Stimulated activated CD4-positive, alpha-beta T cell treated with anti-CD3 and anti-CD28 coated beads, TNF-alpha, amount 100 ng/mL, for 4 hours (primary cell): ENCODE measurements at places on chromosomes 5 and 9.

DNA sequence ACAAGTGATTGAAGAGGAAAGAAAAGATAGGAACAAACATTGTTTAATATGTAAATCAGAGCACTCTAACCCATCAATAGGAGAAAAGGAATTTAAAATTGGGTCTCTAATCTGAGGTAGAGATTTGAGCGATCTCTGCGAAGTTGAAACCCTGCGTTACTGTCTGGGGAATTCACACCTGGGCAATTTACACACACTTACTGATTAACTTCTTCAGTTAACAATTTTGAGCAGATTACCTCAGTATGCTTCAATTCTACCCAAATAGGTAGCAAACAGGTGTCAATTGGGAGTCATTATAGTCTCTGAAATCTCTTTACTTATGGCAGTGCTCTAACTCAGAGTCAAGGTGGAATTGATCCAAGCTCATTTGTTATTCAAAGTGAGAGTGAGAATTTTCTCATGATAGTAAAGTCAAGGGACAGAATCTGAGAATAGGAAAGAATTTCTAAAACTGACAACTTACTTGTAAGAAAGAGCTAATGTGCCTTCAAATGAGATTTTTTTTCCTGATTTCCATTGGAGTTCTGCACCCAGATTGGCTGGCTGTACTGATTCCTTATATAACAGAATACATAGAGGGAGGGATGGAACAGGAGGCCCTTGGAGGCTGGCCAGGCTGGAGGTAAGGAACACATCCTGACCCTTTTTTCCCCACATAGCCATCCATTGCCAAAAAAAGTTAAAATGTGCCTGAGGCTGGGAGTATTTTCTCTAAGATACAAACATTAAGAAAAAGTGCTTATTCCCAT lies 27.1 kb upstream of the IFNA14 start:
- DNase-seq = no peak

GRCh38 chr5:128572051-128572929 lies 34.2 kb upstream of the FBN2 start:
- DNase-seq = no peak

- no peak for DNase-seq
These were observed 310.6 kb downstream of the DIRAS2 start for GRCh38 chr9:90331826-90332575.

GRCh38 chr9:132415181-132415580 lies 5.2 kb downstream of the CFAP77 start:
- DNase-seq = no peak

GRCh38 chr9:70065572-70065971 lies 21.9 kb downstream of the MAMDC2 start:
- DNase-seq = no peak

DNA sequence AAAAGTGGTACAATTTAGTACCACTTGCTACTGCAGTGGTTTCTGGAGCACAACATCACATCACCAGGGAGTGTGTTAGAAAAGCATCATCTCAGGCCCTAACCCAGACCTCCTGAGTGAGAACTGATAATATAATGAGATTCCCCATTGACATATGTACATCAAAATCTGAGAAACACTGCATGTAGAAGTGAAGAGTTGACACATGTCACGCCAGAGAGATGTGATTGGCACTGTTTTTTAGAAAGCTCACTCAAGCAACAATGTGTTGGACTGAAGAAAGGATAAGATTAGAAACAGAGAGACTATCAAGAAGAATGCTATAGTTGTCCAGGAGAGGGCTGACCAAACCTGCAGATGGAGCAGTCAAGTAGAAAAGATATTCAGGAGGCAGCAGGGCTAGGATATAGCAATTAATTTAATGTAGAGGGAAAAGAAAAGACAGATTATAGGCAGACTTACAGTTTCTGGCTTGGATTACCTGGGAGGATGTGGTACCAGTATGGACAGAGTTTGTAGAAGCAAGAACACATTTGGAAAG lies 324.4 kb upstream of the ADAMTSL1 start:
- no peak for DNase-seq

DNA sequence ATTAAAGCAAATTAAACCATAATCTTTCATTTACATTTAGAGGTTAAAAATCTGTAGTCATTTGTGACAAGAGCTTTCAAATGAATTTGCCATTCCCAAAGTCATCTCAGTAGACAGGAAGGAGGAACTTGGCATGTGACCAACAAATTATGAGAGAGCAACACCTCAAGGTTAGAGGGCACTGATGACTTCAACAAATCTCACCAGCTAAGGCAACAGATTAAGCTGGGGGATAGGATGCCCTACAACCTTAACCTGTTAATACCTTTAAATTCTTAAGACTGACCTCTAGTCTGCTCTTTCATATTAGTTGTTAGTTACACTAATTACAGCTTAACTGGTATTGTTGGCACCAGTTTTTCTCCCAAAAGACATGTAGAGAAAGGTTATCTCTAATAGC lies 18.4 kb downstream of the POU5F2 start:
- no peak for DNase-seq

DNA sequence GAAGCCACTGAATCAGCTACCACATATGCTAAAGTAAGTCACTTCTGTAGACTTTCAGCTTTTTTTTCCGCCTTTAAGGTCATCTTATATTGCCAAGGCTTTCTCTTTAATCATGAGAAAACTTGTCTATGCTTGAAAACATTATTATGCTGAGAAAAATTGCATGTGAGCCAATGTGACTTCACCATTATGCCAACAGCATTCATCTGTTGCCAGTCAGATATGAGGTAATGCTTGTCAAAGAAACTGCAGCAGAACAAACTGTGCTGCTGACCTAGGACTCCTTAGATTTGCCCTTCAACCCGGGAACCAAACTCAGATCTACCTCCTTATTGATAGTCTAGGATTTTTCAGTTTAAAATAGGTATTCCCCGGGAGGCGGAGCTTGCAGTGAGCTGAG lies 34.3 kb downstream of the SLC44A1 start:
- no peak for DNase-seq

- DNase-seq = no peak
These were observed 61.3 kb downstream of the DROSHA start for GRCh38 chr5:31470608-31471007.

- no peak for DNase-seq
These were observed 19.6 kb downstream of the PPARGC1B start for GRCh38 chr5:149749481-149750365.

- no peak for DNase-seq
These were observed 42.7 kb downstream of the CYLC2 start for GRCh38 chr9:103037508-103038477.

- DNase-seq = no peak
These were observed 311.2 kb downstream of the KCTD16 start for GRCh38 chr5:144481861-144482260.

DNA sequence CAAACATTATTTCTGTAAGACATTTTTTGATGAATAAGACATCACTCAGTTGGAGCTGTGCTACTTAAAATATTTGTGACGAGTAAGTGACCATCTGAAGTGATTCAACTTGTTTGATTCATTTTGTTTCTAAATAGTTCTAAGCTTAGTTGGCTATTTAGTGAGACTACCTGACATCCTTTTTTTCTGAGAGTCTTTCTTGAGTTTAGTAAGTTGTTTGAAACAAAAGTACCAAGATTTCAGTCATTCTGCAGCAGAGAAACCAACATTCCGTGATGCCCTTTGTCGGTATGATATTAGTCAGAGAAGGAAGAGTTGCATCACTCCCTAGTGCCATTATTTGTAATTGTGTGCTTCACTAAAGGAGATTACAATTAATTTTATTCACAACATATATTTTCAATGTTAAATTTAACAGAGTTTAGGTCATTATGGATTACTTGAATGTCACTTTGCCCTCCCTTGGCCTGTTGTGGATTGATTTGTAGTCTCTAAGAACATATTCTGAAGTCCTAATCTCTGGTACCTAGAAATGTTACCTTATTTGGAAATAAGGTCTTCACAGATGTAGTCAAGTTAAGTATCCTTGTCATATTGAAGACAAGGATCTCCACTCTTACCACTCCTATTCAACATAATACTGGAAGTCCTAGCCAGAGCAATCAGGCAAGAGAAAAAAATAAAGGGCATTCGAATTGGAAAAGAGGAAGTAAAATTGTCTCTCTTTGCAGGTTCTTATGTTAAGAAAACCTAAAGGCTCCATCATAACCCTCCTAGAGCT lies 212.2 kb downstream of the PCSK1 start:
- no peak for DNase-seq

DNA sequence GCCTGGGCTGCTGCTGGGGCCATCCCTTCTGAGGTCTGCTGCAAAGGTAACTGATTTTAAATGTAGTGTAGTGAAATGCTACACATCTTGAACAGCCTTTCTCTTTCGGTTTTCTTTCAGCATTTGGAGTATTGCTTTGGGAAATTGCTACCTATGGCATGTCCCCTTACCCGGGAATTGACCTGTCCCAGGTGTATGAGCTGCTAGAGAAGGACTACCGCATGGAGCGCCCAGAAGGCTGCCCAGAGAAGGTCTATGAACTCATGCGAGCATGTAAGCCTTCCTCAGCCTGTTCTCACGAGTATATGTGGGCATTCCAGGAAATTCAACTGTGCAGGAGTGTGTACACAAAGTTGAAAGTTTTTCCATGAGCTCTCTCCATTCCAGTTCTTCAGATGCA lies 18.3 kb downstream of the QRFP start:
- no peak for DNase-seq

- DNase-seq = no peak
These were observed 91.5 kb downstream of the NR3C1 start for GRCh38 chr5:143311955-143312354.

DNA sequence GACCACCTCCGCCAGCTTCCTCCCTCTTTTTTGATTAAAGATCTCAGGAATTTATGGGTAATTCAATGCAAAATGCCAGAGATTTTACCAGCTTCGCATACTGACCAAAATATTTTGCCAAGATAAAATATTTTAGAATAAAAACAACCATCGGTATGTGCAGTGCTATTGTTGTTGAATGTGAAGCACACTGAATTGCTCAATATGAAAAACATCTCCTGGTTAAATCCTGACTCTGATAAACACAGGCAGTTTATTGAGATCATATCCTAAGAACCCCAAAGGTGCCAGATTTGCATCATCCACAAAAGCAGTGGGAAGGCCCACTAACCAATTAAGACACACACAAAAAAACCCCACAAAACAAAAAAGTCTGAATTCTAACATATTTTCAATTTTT lies 202.4 kb downstream of the GLIS3 start:
- DNase-seq = no peak

GRCh38 chr9:74415995-74416394 lies 81.1 kb upstream of the RORB start:
- DNase-seq = no peak

- no peak for DNase-seq
These were observed 37.1 kb downstream of the CDH18 start for GRCh38 chr5:19950897-19951296.

- no peak for DNase-seq
These were observed 213.6 kb downstream of the GRIA1 start for GRCh38 chr5:153704110-153704509.

DNA sequence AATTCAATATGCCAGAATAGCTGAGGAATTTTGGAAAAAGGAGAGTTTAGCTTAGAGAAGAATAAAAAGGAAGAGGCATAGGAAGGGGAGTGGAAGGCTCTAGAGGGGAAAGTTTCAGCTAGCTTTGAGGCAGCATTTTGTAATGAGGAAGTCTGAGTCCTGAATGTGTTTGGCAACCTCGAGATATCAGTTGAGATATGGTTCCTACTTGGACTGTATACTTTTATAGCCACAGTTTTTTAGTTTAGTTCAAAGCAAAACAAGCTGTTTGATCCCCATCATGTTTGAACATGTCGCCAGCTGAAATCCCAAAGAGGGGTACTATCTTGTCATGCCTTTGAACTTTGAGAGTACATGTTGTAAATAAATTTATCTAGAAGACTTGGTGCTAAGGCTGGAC lies 559.0 kb upstream of the FTMT start:
- no peak for DNase-seq

DNA sequence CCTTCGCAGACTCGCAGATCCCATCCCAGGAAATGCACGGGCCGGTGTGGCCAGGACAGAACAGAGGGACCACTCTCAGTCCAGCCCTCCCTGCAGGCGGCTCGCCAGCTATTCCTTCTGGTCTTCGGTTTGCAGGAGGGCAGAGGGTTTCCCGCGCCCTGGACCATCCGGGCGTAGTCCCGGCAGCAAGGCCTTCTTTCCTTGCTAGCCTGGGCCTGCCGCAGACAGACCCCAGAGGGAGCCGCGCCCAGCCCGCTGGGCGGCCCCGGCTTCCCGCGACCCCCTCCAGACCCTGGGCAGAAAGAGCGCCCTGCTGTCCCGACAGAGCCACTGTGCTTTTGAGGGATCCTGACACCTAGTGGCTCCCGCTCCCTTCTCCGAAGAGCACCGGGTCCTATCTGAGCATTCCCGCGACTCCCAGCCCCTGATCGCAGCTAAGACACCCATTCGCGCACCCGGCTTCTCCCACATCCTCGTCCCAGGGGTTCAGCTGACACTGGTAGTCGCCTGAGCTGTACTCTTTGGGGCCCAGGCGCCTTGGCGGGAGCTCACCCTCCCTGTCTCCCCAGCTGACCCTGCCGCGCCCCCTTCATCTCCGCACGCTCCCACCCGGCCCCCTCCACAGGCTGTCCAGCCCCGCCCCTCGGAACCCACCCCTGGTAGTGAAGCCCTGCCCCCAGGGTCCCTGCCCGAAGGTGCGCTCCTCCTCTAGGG lies 1.1 kb downstream of the CFAP90 start:
- DNase-seq = no peak

DNA sequence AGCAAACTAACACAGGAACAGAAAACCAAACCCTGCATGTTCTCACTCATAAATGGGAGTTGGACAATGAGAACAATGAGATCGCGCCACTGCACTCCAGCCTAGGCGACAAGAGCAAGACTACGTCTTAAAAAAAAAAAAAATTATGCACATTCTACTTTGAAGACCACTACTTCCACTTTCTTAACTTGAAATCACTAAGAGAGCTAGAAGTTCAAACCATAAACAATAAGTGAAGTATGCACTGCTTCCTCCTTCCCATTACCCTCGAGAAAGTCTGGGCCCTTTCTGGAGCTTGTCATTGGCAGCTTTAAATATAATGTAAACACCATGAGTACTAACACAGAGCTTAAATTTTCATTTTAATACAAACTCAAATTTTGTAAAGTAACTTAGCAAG lies 94.9 kb downstream of the TLE1 start:
- no peak for DNase-seq

GRCh38 chr5:13278148-13278547 lies 666.3 kb downstream of the DNAH5 start:
- no peak for DNase-seq

DNA sequence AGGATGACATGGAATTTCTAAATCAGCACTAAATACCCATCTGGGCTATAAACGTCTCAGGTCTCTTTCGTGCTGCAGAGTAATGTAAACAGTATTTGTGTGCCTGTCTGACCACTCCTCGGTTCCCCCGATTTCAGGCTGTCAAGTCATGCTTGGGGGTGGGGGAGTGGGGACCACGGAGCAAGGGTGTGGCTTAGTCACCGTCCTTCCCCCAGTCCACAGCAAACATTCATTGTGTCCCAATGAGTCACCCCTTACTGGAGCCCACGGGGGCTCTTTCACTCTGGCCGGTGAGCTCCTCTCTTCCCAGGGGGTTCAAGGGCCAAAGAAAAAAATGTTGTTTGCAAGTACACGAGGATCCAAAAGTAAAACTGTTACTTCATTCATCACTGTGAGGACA lies 72.4 kb upstream of the ICE1 start:
- DNase-seq = no peak
